ENCODE measurements at places on chromosomes 1 and 21.

DNA sequence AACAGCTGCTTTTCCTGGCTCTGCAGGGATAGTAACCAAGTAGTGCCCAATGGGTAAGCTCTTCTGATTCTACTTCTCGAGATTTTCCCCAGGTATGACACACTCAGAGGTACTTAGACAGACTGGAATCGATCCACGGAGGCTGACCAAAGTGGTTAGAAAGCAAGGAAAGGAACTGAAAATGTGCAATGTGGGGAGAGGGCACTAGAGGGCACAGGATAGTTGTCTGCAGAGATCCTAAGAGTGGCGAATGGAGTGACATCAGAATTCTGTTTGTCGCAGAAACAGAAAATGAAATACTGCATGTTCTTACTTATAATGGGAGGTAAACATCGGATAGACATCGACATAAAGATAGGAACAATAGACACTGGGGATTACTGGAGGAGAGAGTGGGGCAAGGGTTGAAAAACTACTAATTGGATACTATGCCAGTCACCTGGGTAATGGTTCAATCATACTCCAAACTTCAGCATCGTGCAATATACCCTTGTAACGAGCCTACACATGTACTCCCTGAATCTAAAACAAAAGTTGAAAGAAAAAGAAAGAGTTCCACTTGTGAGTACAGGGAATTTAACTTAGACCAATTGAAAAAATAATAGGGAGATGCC lies 23.3 kb downstream of the CYP2J2 start:
- peak; percentile 80 for DNase-seq

- DNase-seq: no peak
Observed at GRCh38 chr1:7120863-7121621, 335.8 kb downstream of the CAMTA1 start.

DNA sequence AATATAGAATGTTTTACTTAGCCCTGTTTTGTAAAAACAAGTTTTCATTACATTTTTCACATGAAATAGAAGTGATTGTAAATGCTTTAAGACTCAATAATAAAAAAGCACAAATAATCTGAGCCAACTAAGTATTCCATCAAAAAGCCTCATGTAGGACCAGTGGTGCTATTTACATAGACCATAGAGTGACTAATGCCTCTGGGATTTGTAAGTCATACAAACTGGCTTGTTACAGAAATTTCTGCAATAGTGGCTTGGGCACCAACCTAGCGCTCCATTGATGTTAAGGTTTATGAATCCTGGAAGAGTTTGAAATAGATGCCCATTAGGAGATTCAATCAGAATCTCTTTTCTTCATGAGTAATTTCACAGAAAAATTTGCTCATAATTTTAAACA lies 31.9 kb downstream of the ZMYM1 start:
- DNase-seq: no peak

DNA sequence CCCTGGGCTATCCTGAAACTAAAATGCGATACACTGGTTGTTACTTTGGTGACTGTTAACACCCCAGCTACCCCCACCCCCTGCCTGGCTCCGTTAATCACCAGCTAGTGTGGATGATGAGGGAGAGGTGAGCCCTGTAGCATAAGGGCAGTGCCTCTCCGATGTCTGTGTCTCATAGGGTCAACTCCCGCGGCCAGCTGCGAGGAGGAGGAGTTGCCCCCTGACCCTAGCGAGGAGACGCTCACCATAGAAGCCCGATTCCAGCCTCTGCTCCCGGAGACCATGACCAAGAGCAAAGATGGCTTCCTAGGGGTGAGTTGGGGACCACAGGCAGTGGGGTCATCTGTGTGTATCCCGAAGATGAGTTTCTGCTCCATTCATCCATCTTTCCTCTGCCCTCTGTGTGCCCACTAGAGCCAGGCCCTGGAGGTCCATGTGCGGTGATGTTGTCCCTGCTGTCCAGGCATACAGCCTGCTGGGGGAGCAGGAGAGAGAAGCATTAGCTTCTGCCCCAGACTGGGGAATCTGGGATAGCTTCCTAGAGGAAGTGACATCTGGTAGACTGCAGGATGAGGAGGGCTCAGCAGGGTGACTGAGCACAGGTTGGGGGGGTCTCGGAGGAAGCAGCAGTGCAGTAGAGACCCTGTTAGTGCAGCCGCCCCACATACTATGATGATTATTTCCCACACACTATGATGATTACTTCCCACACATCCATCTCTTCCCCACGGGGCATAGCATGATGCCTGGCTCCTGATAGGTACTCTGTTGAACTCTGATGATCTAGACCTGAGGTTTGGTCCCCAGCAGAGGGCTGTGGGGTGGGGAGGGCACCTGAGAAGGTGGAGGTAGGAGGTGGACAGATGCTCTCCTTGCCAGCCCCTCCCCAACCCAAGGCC lies 5.2 kb downstream of the SELENON start:
- no peak for DNase-seq

GRCh38 chr1:205376739-205377138 lies 20.0 kb upstream of the KLHDC8A start:
- DNase-seq: no peak

DNA sequence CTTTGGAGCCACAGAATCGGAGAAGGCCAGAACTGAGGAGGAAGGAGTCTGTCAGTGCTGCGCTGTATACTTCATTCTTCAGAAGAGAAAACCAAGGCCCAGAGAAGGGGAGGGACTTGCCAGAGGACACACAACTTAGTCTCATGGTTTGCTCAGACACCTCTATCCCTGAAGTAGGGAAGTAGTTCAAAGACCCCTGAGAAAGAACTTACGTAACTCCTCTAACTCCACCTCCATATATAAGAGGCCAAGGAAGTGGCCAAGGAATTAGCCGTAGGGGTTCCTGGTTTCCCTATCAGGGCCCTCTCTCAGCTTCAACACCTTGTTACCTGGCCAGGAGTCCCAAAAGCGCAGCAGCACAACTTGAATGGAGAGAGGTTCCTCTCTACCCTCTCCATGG lies 580 bp upstream of the NECTIN4 start:
- DNase-seq: no peak

DNA sequence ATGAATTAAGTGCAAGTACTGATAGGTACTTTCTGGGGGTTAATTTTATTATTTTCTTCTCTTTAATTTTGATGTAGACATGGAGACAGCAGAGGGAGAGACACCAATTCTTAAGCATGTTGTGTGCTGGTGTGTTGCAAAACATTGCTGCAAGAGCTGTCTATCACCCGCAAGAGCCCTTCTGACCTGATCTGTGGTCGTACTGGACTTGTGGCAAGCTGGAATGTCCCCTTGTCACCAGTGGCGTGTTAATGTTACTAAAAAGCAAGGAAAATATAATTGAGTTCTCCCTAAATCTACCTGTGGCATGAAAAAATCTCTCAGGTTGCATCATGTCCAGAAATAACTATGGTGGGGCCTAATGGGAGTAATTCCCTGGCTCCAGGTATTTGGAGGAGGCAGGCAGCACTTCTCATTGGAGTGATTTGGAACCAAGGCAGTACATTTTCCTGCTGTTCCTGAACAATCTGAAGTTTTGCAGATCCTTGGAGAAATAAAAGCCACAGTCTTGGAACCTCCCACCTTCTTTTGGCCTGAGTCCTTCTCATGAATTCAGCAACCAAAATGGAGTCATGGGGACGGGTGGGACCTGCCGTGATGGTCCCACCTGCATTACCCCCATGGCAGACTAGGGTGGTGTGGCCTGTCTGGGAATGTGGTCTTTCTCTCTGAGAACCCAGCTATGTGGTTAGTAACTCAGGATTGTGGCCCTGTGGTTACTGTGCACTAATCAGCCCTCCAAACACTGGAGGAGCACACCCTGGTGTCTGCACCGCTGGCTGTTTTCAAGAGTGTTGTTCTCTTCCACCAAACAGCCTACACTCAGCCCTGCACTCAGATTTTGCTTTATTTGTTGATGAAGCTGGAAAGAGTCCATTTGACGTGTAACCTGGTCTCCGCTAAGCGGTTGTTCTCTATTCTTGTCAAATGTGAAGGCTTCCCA lies 57.4 kb downstream of the GALNT2 start:
- DNase-seq: no peak

- peak; percentile 8 for DNase-seq
Observed at GRCh38 chr21:29939104-29939923, 482 bp downstream of the GRIK1 start.

- DNase-seq: no peak
Observed at GRCh38 chr1:26887125-26887524, 3.0 kb downstream of the GPN2 start.

GRCh38 chr1:7388141-7388487 lies 383.0 kb upstream of the VAMP3 start:
- DNase-seq: peak; percentile 35

GRCh38 chr1:145885738-145886287 lies at the start of gene ANKRD35:
TSS of gene ANKRD35 (minus strand) at chr1:145885866. CDS start at chr1:145885758, 108 bp downstream.
- peak; percentile 92 for DNase-seq

DNA sequence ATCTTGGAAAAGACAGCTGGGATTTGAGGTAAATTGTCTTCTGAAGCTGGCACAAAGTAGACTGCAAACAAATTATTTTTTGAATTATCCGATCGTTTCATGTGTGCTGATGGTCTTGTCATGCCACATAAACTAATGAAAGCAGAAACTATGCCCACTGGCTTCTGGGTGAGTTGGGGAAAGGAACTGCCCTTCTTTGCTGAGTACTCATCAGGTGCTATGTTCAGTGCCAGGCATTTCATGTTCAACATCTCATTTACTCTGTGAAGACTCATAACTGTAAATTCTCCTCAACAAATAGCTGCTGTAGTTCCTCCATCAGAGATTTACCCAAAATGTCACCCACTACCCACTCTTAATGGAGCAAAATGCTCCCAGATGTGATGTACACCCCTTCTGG lies 1.2 kb downstream of the TRIT1 start:
- no peak for DNase-seq

- no peak for DNase-seq
Observed at GRCh38 chr1:198879711-198880306, 241.0 kb downstream of the PTPRC start.

GRCh38 chr1:162498496-162498810 lies 835 bp downstream of the UHMK1 start:
- DNase-seq: no peak

DNA sequence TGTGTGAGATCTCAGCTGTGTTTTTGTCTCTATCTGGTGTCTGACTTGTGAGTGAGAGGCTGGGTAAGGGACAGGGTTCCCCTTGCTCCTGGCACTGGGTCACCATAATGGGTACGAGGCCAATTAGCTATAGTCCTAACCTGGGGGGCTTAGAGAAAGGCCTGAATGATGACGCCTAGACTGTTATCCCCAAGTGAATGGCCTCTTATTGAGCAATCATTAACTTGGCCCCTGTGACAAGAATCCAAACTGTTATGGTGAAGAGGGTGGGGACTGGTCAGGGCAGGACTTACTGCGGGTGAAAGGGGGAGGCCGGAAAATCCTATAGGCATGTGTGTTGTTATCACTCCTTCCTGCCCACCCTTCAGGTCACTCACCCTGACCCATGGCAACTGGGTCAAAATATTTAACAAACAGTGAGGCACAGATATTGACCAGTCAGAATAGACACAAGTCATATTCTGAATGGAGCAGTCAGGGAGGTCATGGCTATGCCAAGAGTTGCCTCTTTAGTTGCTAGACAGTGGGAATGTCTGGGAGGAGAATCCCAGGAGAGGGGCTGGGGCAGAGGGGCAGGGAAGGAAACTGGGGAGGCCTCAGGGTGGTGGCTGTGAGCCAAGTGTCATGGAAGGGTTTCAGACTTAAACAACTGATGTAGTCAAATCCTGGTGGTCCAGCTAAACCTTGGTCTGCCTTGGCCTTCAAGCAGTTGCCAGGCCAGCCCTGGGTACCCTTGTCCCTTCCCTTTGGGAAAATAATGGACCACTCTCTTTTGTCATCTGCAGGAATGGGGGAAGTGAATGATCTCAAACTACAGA lies 3.2 kb downstream of the NR0B2 start:
- no peak for DNase-seq

DNA sequence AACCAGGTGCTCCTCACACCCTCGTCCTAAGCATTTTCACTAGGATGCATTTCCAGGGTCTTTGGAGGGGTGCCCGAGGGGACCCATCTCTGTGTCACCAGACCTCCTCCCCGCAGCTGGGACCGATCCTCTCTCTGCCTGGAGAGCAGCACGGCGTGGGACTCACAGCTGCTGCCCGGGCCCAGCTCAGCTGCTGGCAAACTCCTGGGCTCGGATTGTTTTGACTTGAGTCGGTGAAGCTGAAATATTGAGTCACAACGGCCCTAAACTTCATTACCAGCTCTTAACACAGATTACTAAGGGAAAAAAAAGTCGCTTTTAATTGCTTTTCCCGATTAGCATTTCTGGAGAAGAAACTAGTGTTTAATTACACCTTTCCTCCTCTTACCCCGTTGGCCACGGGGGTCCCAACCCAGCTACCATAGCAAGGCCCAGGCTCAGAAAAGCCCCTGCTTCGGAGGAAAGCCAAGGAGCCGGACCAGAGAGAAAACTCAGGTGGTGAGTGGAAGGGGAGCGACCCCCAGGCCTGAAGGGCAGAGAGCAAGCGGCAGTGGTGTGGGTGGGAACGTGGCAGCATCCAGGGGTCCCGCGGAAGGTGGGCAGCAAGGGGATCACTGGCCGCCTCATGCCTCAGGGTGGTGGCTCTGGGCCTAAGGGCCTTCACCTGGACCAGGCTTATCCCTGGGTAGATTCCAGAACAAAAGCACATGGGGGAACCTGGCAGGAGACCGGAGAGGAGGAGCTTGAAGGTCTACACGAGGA lies 41.7 kb downstream of the CASZ1 start:
- no peak for DNase-seq

GRCh38 chr1:207000651-207001291 lies 30.5 kb upstream of the FCAMR start:
- no peak for DNase-seq

DNA sequence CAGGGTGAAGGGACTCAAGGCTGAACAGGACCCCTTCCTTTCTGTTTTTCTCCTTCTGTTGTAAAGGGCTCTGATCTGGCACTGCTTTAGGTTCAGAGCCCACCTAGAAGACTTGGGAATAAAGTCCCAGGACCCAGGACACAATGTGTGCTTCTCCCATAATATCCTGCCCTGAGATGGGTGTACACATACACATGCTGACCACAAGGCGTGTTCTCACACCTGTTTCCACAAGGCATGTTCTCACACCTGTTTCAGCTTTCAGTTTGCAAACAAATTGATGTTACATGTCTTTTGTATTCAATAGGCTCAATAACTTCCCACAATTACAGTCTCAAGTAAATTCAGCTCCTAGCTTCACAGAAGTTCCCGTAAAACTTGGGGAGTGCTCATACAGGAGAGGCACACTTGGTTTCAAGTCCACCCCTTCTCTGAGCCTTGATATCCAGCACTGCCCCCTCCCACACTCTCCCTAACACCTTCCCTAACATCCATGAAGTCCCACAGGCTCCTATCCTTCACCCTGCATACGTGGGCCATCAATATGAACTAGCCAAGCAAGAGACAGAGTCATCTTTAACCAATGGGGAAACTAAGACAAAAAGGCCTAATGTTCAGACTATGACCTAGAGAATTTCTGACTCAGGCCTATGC lies 41.7 kb downstream of the ERI3 start:
- no peak for DNase-seq

- no peak for DNase-seq
Observed at GRCh38 chr1:246036175-246036574, 470.9 kb downstream of the SMYD3 start.

All from Ammon's horn (tissue), 1 donor.